ENCODE measurements at places on chromosomes 6 and 20.
A peak's percentile ranks its signal among the peaks of the same experiment; 100 is the strongest.

DNA sequence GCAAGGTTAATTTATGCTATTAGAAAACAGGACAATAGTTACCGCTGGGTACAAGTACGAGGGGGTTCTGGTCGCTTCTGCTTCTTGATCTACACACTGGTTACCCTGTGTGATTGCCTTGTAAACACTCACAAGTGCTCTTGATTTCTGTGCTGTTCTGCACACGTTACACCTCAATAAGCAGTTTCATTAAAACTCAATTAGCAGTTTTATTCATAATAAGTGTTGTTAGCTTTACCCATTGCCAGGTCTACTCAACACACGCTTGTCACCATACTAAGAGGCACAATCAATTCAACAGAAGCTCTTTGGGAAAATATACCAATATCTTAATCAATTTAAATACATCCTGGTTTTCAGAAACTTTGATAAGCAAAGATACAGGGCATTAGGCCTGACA is 20.4 kb downstream of the BMP7 start:
- no peak for DNase-seq

DNA sequence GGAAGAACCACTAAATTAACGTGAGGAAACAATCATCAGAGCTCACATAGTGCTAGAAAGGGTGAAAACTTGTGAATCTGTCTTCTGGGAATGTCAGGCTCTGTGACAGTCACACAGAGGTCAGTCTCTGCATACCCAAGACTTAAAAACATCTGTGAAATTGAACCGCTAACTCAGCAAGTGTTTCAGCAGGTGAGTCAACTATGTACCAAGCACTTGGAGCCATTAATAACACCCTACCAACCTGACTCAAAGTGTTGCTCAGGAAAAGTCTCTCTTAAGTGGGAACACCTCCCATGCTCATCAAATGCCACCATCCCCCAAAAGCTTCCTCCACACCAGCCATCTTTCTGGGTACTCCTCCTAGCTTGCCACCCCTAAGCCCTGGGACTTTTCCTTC is 92.3 kb upstream of the CARMIL1 start:
- no peak for DNase-seq

GRCh38 chr6:69693762-69694161 is 103.0 kb downstream of the LMBRD1 start:
- DNase-seq, result no peak

GRCh38 chr20:34375977-34376430 is 12.9 kb downstream of the ITCH start:
- DNase-seq, result no peak

GRCh38 chr6:146833157-146833556 is 234.4 kb downstream of the ADGB start:
- DNase-seq, result no peak

DNA sequence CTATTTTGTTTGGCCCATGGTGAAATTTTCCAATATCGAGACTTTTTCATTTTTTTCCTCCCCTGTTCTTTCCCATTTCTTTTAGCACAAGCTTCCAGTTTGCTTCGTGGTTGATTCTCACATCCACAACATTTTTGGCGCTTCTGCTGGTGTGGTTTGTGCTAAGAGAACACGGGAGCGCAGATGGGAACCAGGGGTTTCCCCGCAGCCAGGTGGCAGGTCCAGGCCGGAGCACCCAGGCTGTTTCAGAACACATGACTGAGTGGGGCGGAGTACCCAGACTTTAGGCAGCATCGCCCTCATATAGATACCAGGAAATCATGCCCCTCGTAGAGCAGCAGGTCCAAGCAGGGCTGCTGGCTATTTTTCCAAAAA is 58.0 kb downstream of the SYTL3 start:
- DNase-seq, result no peak

DNA sequence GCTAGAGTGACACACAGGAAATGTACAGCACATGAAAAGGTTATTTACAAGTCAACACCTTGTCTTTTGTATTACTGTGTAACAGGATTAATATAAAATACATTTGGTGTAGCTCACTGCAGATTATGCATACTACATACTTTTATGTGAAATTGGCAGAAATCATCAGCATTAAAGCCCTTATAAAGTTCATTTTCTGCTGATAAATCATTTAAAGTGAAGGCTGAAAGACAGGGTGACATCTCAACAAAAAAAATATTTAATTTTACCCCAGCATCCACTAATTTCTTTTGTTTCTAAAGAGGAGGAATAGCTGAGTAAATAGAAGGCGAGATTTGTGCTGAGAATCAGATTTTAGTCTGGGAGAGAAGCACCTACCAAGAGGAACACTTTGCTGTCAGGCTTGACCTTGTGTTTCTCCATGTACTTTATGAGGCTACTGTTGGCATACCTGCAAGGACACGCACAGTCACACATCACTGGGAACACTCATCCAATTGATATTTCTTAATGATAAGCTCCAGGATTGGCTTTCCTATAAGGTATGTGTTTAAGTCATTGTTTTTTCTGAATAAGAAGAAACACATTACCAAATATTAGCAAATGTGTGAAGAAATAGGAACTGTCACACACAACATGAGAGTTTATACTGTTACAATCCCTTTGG is 146.6 kb upstream of the SLC22A16 start:
- DNase-seq, result no peak

DNA sequence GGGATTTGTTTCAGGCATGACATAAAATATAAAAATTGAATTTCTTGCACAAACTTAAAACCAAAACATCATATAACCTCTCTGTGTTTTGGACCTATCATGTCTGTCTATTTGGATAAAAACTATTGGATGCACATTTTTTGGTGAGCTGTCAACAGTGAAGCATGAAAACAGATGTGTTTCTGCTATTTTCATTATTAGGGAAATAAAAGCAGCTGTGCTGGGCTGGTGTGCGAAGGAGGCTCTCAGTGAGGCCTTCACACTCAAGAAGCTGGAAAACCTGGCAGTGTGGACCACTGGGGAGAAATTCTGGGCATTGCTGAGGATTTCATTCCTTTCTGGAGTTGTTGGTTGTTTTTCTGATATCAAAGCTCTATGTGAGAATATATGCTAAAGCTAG is 395.3 kb downstream of the GJA1 start:
- DNase-seq, result no peak

GRCh38 chr6:169156108-169156792 is 97.4 kb downstream of the THBS2 start:
- no peak for DNase-seq

DNA sequence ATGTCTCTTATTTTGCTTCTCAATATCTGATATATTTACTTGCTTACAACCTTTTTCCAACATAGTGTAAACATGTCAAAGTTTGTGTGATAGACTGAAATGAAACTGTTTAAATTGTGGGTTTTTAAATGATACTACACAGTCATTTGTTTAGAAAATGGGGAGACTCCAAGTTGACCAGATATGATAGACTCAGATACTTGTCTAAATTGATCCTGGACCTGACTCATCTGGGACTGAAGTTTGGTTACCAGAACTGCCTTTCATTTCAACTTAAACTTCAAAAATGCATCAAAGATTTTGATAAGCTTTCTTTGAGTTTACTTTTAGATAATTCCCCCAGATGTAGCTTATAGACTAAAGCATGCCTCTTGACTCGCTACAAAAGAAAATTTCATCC is 27.0 kb upstream of the PRL start:
- no peak for DNase-seq

DNA sequence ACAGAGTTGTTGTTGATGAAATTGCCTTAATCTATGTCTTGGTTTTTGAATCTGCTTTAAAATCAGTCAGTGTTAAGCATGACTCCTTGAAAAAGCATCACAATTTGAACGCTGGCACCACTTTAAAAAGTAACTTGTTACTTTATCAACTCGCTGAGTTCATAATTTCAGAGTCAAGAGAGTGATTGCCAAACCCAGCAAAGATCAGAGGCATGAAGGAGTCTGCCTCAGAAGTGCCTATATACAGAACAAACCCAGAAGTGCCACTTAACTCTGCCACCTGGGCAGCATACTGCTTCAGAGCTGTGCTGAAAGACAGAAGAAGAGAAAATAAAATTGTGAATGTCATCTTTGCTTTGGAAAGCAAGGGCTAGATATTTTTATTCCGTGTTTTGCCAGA is 73.6 kb upstream of the HCRTR2 start:
- DNase-seq, result no peak

DNA sequence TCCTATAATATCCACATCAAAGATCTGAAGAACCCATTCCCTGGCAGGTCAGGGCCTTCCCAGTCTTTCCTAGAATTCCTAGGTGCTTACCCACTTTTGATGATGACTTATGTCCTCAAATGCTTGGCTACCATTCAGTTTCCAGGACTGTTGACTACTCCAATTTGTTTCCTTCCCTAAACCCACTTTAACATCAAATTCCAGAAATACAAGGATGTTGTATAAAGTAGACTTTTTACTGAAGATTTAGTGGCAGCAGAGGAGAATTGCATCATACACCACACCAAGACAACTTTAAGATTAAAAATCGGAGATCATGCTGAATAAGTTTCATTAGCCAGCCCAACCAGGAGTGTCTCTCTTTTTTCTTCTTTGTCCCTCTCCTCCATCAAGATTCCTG is 203.3 kb upstream of the LAMP5 start:
- DNase-seq, result no peak

DNA sequence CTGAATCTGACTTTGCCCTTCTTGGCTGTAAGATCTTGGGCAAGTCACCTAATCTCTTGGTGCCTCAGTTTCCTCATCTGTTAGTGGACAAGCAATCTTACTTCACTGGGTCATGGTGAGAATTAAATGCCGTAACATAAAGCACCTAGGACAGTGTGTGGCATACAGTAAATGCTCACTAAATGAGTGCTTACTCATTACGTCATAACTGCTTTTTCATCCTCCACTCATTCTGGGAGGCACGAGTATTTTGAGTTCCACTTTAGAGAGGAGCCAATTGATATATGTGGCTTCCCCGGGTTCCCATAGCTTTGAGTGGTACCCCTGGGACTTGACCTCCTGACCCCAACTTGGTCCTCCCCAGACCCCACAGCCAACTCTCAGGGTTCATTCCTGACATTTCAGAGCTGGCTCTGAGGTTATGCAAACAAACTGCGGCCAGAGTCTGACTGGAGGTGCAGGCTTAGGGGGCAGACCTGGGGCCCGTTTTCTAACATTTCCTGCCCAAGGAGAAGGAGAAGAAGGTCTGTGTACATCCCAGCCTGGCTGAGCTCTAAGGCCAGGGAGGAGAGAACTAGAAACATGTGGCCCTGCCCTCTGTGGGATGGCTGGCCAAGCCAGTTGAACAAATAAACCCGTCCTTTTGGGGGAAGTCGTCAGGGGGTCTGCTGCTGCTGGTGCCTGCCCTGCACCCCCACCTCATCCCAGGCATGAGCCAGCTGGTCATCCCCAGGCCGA is 5.8 kb downstream of the ANGPT4 start:
- DNase-seq, result no peak

DNA sequence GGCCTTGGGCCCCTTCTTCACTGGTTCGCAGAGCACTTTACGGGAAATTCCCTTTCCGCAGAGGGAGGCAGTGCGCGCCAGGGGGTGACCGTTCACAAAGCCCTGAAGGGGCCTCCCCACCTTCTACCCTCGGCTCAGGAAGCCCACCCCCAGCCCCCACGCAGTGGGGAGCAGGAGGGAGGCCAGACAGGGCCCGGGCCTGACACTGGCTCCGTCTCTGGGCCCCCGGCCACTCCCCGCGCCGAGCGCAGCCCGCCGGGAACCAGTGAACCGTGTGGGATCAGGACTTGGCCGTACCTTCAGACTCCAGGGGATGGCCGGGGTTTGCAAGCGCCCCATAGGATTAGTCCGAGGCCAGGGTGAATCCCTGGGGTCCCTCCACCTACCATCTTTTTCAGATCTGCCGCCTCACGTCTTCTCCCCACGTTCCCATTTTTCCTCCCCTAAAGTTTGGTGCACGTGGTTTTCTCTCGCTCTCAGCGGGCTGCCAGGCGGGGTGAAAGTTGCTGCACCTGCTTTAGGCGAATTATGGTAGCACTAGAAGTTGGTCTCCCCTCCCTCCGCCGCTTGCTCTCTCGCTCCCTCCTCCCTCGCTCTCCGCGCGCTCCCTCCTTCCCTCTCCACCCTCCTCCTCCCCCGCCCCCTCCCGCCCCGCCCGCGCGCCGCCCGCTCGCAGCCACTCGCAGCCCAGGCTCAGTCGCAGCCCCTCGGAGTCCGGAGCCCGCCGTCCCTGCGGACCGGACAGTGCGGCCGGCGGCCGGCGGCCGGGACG is at the start of gene FOXP4:
Gene FOXP4, plus strand, starts transcription at position 679 of the 772 bp plus-strand sequence. CDS start 19,380 bp downstream, outside the sequence.
- peak; percentile 95 for DNase-seq

DNA sequence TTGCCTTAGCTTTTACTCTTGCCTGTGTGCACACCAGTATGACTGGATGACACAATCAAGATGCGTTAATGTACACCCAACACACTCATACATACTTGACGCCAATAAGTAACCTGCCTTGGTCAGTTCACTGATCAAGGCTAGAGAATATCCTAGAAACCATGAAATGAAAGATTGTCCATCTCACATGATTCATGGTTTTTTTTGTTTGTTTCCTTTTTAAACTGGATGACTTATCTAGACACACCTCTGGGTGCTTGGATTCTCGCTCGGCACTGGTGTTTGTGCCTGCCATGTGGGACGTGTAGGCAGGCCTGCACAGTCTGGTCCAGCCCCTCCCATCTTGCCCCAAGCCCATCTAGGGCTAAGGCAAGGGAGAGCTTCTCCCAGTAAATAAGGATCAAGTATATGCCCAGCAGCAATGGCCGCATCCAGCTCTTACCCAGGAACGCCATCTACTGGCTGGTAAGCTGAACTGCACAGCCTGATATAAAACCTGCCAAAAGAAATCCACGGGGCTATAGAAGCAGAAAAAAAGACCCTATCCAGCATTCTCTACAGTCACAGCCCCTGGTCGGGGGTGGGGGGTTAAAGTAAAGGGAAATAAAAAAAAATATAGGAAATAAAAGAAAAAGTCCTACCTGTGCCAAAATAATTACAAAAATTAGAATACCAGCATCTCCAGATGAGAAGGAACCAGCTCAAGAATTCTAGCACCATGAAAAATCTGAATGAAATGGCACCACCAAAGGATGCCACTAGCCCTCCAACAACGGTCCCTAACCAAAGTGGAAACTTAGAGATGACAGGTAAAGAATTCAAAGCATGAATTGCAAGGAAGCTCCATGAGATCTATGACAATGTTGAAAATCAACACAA is 73.3 kb downstream of the OTOR start:
- peak; percentile 75 for DNase-seq

GRCh38 chr20:57009355-57009754 is 257.1 kb downstream of the BMP7 start:
- no peak for DNase-seq

GRCh38 chr6:23145781-23146180 is 576.4 kb downstream of the HDGFL1 start:
- DNase-seq, result no peak

- DNase-seq, result no peak
Observed at GRCh38 chr6:41677124-41677921, 39.1 kb downstream of the MDFI start.

GRCh38 chr6:157411368-157411767 is 30.4 kb downstream of the ZDHHC14 start:
- no peak for DNase-seq

- no peak for DNase-seq
Observed at GRCh38 chr6:67698534-67698933, 936.5 kb upstream of the ADGRB3 start.

GRCh38 chr6:46323312-46323965 is 152.7 kb upstream of the ENPP5 start:
- DNase-seq, result peak; percentile 72
